ENCODE measurements at places on chromosomes 5 and 9. TPM values are rescaled to one million over a fixed set of nuclear protein-coding genes. Genes with fewer than 3 reads are reported as not detected.
A peak's percentile ranks its signal among the peaks of the same experiment; 100 is the strongest.

Gene PCSK1
- polyA plus RNA-seq = not detected

Gene TYRP1
- polyA plus RNA-seq = not detected

Gene SLC27A6
- not detected for polyA plus RNA-seq

Gene CCDC69
- 113 TPM for polyA plus RNA-seq

Gene OR1J2
- not detected for polyA plus RNA-seq

Gene VCAN
- 2.0 TPM for polyA plus RNA-seq

Gene OR1Q1
- polyA plus RNA-seq = not detected

Gene AQP3
- 11.4 TPM for polyA plus RNA-seq

Gene ASS1
- polyA plus RNA-seq = 0.49 TPM

Gene PHF24
- not detected for polyA plus RNA-seq

Gene BNC2
- polyA plus RNA-seq = 0.01 TPM

Gene NAA35
- 7.8 TPM for polyA plus RNA-seq

Gene OR1L8
- 0.17 TPM for polyA plus RNA-seq

Gene DCP2
- 17.9 TPM for polyA plus RNA-seq

DNA sequence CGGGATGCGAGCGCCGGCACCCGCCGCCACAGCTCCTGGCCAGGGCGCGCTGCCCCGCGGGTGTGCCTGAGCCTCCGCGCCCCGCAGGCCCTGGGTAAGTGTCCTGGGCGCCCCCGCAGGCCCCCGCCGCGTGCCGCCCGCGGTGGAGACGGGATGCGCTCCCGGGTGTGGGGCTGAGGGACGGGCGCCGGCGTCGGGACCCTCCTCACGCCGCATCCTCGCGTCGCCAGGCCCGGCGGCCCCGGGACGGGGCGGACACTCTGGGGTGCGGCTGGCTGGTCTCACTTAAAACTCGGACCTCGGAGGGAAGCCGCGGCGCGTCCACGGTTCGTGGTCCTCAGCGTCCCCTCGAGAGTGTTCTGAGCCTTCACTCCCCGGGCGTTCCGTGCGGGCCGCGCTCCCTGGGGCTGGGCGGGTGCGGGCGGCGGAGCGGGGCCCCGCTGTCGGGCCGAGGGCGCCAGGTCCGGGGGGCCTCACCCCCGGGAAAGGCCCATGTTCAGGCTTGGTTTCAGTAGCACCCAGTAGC lies 275 bp downstream of the AHRR start:
- no peak overlapping the region for H3K27ac ChIP-seq
- H3K4me3 ChIP-seq = peak overlapping the region; percentile 59
- H3K27me3 ChIP-seq = peaks cover 46% of the 10 kb centered on the region

DNA sequence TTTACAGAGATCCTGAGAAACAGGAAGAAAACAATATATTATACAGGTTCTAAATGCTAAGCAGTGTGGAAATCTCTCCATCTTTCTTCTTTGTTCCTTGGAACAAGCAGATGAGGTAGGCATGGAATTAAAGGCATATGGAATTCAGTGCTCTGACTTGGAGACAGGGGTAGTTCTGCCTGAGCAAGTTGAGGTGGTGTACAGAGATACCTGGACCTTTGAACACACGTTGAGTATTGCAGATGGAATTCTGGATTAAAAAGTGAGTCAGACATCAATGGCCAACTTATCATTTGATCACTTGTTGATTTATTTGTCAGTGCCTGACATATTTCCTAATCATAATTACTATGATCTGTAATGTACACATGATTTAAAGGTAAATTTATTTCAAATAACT lies 293.9 kb upstream of the IRX4 start:
- no peaks in the 10 kb centered on the region for H3K27me3 ChIP-seq
- no peak for DNase-seq
- H3K36me3 ChIP-seq = no peaks in the 10 kb centered on the region

DNA sequence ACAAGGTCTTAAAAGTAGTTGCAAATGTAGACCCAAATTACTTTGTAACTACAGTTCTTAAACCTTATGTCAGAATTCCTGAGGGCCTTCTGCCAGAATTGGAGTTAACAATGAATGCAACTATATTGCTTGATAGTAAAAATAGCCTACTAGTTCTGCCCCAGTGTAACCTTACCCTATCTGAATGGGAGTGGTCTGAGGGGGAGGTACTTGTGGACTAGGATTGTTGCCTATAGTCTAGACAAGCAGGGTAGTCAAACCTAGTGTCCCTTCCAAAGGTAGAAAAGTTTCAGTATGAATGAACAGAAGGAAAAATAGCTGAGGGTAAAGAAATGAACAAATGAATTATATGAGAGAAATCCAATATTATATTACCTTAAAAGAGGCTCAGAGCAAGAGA lies 242.2 kb downstream of the PJA2 start:
- H3K4me1 ChIP-seq = peaks cover 12% of the 10 kb centered on the region
- no peaks in the 10 kb centered on the region for H3K36me3 ChIP-seq
- H3K27ac ChIP-seq = no peak overlapping the region
- H3K4me3 ChIP-seq = no peak overlapping the region
- DNase-seq = no peak

- H3K4me3 ChIP-seq = no peak overlapping the region
- no peaks in the 10 kb centered on the region for H3K36me3 ChIP-seq
- no peaks in the 10 kb centered on the region for H3K4me1 ChIP-seq
- H3K27me3 ChIP-seq = no peaks in the 10 kb centered on the region
Observed at GRCh38 chr5:105146867-105147266, 1584.3 kb upstream of the NUDT12 start.

- no peak overlapping the region for H3K27ac ChIP-seq
- H3K36me3 ChIP-seq = peaks cover 12% of the 10 kb centered on the region
- no peak overlapping the region for H3K4me3 ChIP-seq
- DNase-seq = no peak
- H3K4me1 ChIP-seq = no peaks in the 10 kb centered on the region
Observed at GRCh38 chr5:160071516-160071915, 47.7 kb downstream of the PWWP2A start.

- no peak for DNase-seq
- peaks cover 2% of the 10 kb centered on the region for H3K36me3 ChIP-seq
- H3K4me1 ChIP-seq = peaks cover 7% of the 10 kb centered on the region
- H3K27ac ChIP-seq = no peak overlapping the region
- no peak overlapping the region for H3K4me3 ChIP-seq
- no peaks in the 10 kb centered on the region for H3K27me3 ChIP-seq
Observed at GRCh38 chr5:62575066-62575465, 3.6 kb upstream of the LRRC70 start.

- H3K36me3 ChIP-seq = no peaks in the 10 kb centered on the region
- no peak overlapping the region for H3K4me3 ChIP-seq
- no peaks in the 10 kb centered on the region for H3K27me3 ChIP-seq
- H3K4me1 ChIP-seq = no peaks in the 10 kb centered on the region
- no peak for DNase-seq
- H3K27ac ChIP-seq = no peak overlapping the region
Observed at GRCh38 chr9:88680041-88680440, 145.1 kb downstream of the NXNL2 start.

- H3K4me3 ChIP-seq = no peak overlapping the region
- H3K27ac ChIP-seq = peak overlapping the region; percentile 59
- H3K4me1 ChIP-seq = peaks cover 65% of the 10 kb centered on the region
- DNase-seq = peak; percentile 76
- no peaks in the 10 kb centered on the region for H3K36me3 ChIP-seq
- H3K27me3 ChIP-seq = no peaks in the 10 kb centered on the region
Observed at GRCh38 chr5:133825631-133826289, 142.7 kb downstream of the C5orf15 start.

DNA sequence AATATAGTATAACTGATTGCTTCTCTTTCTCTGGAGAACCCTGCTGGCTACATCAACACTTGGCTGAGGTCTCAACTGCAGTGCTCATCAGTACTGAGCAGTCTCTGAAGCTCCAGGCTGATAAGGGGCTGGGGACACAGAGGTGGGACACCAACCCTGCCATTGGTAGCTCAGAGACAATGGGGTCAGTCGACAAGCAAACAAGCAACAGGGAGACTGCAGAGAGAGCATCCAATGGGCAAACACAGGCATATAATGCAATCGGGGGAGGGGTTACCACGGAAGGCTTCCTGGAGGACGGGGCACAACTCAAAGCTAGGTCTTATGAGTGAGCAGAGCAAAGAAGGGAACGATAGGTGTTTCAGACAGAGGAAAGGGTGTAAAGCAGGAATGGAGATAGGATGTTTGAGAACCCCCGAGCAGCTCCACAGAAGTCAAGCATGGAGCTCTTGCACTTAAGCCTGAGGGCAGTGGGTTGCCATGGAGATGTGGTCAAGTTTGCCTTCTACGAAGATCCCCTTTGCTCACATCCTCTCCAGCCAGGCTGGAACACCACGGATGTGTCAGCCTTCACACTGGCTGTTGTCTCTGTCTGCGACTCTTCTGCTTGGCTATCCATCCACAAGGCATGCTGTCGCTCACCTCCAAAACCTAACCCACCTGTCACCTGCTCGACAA lies 21.5 kb upstream of the AKNA start:
- H3K4me1 ChIP-seq = peaks cover 8% of the 10 kb centered on the region
- H3K27me3 ChIP-seq = no peaks in the 10 kb centered on the region
- H3K36me3 ChIP-seq = no peaks in the 10 kb centered on the region
- no peak overlapping the region for H3K27ac ChIP-seq
- H3K4me3 ChIP-seq = no peak overlapping the region

GRCh38 chr5:160083501-160083900 lies 35.7 kb downstream of the PWWP2A start:
- H3K4me3 ChIP-seq = no peak overlapping the region
- no peak for DNase-seq
- peaks cover 5% of the 10 kb centered on the region for H3K36me3 ChIP-seq
- no peaks in the 10 kb centered on the region for H3K27me3 ChIP-seq

- no peak overlapping the region for H3K27ac ChIP-seq
- no peaks in the 10 kb centered on the region for H3K4me1 ChIP-seq
- H3K27me3 ChIP-seq = no peaks in the 10 kb centered on the region
- no peak for DNase-seq
- no peaks in the 10 kb centered on the region for H3K36me3 ChIP-seq
- no peak overlapping the region for H3K4me3 ChIP-seq
Observed at GRCh38 chr5:111892949-111893348, 136.0 kb upstream of the NREP start.

GRCh38 chr5:7372399-7372798 lies 23.5 kb upstream of the ADCY2 start:
- no peaks in the 10 kb centered on the region for H3K4me1 ChIP-seq
- no peaks in the 10 kb centered on the region for H3K27me3 ChIP-seq
- DNase-seq = no peak
- H3K27ac ChIP-seq = no peak overlapping the region
- H3K4me3 ChIP-seq = no peak overlapping the region

GRCh38 chr9:75788006-75788634 lies 102.4 kb upstream of the PCSK5 start:
- H3K4me1 ChIP-seq = no peaks in the 10 kb centered on the region
- H3K36me3 ChIP-seq = no peaks in the 10 kb centered on the region
- no peak overlapping the region for H3K4me3 ChIP-seq
- H3K27me3 ChIP-seq = no peaks in the 10 kb centered on the region

- H3K4me1 ChIP-seq = peaks cover 33% of the 10 kb centered on the region
- no peak for DNase-seq
- H3K27ac ChIP-seq = no peak overlapping the region
- H3K27me3 ChIP-seq = no peaks in the 10 kb centered on the region
- no peak overlapping the region for H3K4me3 ChIP-seq
Observed at GRCh38 chr9:132369421-132369820, 14.6 kb upstream of the SETX start.

GRCh38 chr9:93670208-93671019 lies 94.0 kb downstream of the PHF2 start:
- H3K27ac ChIP-seq = no peak overlapping the region
- no peaks in the 10 kb centered on the region for H3K27me3 ChIP-seq

- no peak overlapping the region for H3K4me3 ChIP-seq
- no peak for DNase-seq
- H3K4me1 ChIP-seq = no peaks in the 10 kb centered on the region
- no peaks in the 10 kb centered on the region for H3K36me3 ChIP-seq
Observed at GRCh38 chr5:73367650-73368049, 80.9 kb downstream of the FOXD1 start.

DNA sequence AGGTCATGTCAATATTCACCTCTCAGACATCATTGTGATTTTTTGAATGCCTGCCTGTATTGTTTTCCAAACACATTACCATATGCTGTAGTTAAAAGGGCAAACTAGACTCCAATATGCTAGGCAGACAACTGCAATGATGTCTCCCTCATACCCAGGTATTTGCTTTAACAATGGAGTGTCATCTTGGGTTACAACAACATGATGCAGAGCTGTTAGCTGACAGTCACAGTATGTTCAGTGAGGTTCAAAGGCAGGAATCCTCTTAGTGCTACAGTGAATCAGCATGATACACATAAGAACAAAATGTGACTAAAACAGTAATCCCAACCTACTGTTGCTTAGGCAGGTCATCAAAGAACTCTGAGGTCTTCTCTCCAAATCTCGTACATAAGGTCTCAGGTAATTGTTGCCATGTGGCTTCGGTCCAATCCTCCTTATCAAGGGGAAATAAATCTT lies 24.0 kb downstream of the OR1J1 start:
- H3K4me1 ChIP-seq = no peaks in the 10 kb centered on the region
- DNase-seq = no peak
- no peaks in the 10 kb centered on the region for H3K36me3 ChIP-seq
- H3K27ac ChIP-seq = no peak overlapping the region
